Activated CD4-positive, alpha-beta T cell treated with anti-CD3 and anti-CD28 coated beads, Interleukin-10, Interleukin-2, amounts not matched to agents 100 ng/mL and 50 ng/mL, durations not matched to agents 16 hours and 8 hours (primary cell): ENCODE measurements at places on chromosomes 1 and 21.

GRCh38 chr1:200386416-200386815, 23.4 kb downstream of the ZNF281 start:
- no peak for DNase-seq

DNA sequence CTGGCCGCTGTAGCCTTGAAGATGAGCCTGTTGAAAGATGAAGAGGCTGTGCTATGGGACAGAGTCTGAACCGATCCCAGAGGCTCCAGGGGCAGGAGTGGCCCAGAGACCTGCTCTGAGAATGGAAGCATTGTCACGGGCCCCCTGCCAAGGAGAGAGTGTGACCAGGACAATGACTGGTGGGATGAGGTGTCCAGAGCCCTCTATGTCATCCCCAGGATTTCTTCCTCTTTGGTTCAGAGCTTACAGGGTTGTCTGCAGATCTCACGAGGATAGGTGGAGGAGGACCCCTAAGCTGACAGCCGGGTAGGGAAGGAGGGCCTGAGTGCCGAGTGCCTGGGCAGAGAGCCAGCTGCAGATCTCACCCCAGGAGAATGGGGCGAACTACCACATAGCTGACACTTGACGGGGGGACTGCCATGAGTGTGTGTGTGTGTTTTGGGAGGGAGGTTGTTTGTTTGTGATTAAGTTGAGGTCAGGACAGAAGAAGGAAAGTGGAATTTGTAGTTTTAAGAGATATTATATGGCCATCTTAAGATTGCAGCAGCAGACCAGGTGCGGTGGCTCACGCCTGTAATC, 25.4 kb downstream of the PIK3CD start:
- no peak for DNase-seq

- peak; percentile 72 for DNase-seq
Observed at GRCh38 chr1:1349256-1350012, at the start of gene DVL1. Gene DVL1 (minus strand): TSS chr1:1349418. CDS start chr1:1349065, 353 bp downstream.

DNA sequence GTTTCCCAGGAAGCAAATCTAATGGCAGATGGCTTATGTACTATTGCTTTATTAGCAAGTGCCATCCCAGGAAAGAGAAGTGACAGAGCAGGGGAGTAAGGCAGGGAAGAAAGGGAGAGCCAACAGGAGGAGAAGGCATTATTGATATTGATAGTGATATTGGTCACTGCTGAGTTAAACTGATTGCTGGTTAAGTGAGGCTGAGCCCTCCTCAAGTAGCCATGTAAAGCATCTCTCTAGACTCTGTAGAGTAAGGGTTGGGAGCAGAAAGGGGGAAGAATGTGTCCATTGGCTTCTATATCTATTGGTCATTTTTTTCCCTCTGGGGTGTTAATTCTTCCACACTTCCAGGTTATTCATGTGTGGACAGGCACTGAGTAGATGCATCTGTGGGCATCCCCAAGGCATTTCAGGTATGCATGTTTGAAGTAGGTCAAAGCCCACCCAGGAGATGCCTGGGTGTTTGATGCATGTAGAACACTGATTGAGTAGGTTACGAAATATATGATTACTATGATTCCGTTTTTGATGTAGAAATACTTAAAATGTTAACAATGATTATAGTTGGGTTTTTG, 290.5 kb upstream of the DPYD start:
- no peak for DNase-seq

DNA sequence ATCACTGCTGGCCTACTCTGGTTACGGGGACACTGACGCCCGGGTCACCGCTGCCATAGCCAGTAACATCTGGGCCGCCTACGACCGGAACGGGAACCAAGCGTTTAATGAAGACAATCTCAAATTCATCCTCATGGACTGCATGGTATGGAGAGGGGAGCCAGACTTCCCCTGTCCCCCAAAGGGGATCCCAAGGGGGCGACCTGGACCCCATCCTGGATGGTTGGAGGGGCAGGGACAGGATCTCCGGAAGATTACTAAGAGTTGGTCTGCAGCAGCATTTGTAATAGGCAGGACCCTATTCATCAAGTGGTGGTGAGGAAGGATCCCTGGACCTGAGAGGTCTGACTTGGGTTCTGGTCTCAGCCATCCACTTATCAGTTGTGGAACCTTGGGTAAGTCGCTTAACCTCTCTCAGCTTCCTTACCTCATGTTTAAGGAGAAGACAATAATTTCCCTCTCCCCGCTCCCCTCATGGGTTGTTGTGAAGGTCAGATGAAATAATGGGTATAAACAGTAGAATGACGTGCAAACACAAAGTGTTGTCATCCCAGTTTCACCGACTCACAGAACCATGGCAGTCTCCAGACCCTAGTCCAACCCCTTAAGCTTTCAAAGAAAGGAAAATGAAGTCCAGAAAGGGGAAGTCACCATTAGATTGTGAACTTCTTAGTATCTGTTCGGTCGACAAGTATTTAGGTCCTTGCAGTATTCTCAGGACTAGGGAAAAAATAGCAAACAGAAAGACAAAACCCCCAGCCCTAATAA, 883 bp downstream of the LAMTOR2 start:
- no peak for DNase-seq
